B cell (primary cell): ENCODE measurements at places on chromosomes 13 and 19. TPM values are rescaled to one million over a fixed set of nuclear protein-coding genes. Genes with fewer than 3 reads are reported as not detected.

LGALS14 gene
- total RNA-seq: not detected in 2 replicates

ZSWIM4 gene
- 10.1 and 10.6 TPM in 2 replicates for total RNA-seq

PINLYP gene
- 0.97 and 2.9 TPM in 2 replicates for total RNA-seq

PTH2 gene
- total RNA-seq: not detected in 2 replicates

VSTM2B gene
- not detected in 2 replicates for total RNA-seq

MRPL4 gene
- 39.8 and 40.1 TPM in 2 replicates for total RNA-seq

NLRP7 gene
- total RNA-seq: 0.07 TPM in 1 of 2 replicates, not detected in the other

KCNN1 gene
- total RNA-seq: not detected in 2 replicates

LGALS7 gene
- not detected in 2 replicates for total RNA-seq

ZNF567 gene
- 19.7 and 22.4 TPM in 2 replicates for total RNA-seq

NKPD1 gene
- total RNA-seq: 0.27 TPM in 1 of 2 replicates, not detected in the other

METTL21C gene
- total RNA-seq: not detected in 2 replicates

OLFM4 gene
- total RNA-seq: not detected in 2 replicates

SLC17A7 gene
- 0.29 and 0.89 TPM in 2 replicates for total RNA-seq

COX7A1 gene
- total RNA-seq: not detected in 2 replicates

CBLC gene
- not detected in 2 replicates for total RNA-seq

CCL25 gene
- not detected in 2 replicates for total RNA-seq

SMIM44 gene
- not detected in 2 replicates for total RNA-seq

ZNF473 gene
- 9.8 and 13.8 TPM in 2 replicates for total RNA-seq

CEACAM7 gene
- not detected in 2 replicates for total RNA-seq

SHISA7 gene
- total RNA-seq: not detected in 2 replicates

WTIP gene
- total RNA-seq: 0.15 and 0.30 TPM in 2 replicates

PROZ gene
- total RNA-seq: not detected in 2 replicates

MBD3L3 gene
- total RNA-seq: not detected in 2 replicates

SPINT2 gene
- 70.0 and 78.5 TPM in 2 replicates for total RNA-seq

ADM5 gene
- total RNA-seq: 5.6 and 8.8 TPM in 2 replicates
